IMR-90 (cell line): ENCODE measurements at places on chromosomes 13 and 19. TPM values are rescaled to one million over a fixed set of nuclear protein-coding genes. Genes with fewer than 3 reads are reported as not detected.

- no peak for DNase-seq
Observed at GRCh38 chr19:41239363-41239762, 20.3 kb downstream of the AXL start.

- DNase-seq = peak; percentile 88
Observed at GRCh38 chr13:37648609-37649008, 50.0 kb upstream of the POSTN start.

The MISP3 gene
- 0.68 and 0.86 TPM in 2 replicates for polyA plus RNA-seq

- DNase-seq = no peak
Observed at GRCh38 chr13:65623148-65623547, 1607.0 kb downstream of the PCDH9 start.

The LENG9 gene
- polyA plus RNA-seq = 0.69 and 0.94 TPM in 2 replicates

The C3 gene
- polyA plus RNA-seq = 0.36 and 0.53 TPM in 2 replicates

- DNase-seq = peak; percentile 20
Observed at GRCh38 chr19:45117167-45117594, 24.2 kb downstream of the PPP1R37 start.

The SERPINE3 gene
- not detected in 2 replicates for polyA plus RNA-seq

The TBXA2R gene
- 2.3 and 3.6 TPM in 2 replicates for polyA plus RNA-seq

The EDNRB gene
- polyA plus RNA-seq = 0.07 and 0.09 TPM in 2 replicates

The ERICH4 gene
- polyA plus RNA-seq = not detected in 2 replicates

The ZNF90 gene
- polyA plus RNA-seq = 0.38 and 0.49 TPM in 2 replicates

DNA sequence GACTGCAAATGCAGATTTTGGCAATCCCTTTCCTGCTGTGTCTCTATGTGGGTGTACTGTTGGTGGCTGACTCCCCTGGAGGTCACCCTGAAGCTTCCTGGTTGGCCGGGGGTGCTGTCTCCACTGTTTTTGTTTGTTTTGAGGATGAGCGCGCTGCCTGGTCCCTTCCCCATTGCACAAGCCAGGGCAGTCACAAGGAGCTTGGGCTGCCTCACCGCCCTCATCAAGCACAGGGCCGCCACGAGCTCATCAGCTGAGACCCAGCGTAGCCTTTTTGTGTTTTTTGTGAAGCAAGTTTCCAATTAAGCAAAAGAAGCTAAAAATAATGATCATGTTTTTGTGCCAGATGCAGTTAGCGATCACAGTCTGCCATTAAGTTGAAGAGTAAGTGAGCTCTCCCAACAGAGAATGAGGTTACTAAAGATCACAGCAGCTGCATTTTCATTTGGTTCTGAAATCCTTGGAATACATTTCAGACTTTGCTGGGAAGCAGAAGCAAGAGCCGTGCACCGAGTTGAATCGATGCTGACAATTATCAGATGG lies 57.8 kb downstream of the GGACT start:
- DNase-seq = peak; percentile 33

DNA sequence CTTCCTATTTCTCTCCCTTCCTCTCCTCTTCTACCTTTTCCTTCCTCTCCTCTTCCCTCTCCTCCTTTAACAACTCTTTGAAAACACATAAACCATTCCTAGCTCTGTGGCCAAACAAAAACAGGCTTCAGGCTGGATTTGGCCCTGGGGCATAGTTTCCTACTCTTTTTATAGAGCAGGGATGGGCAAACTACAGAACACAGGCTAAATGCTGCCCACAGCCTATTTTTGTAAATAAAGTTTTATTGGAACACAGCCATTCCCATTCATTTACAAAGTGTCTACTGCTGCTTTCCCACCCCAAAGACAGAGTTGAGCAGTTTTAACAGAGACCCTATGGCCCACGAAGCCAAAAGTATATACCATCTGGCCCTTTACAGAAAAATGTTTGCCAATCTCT lies 35.4 kb downstream of the LHFPL6 start:
- no peak for DNase-seq

DNA sequence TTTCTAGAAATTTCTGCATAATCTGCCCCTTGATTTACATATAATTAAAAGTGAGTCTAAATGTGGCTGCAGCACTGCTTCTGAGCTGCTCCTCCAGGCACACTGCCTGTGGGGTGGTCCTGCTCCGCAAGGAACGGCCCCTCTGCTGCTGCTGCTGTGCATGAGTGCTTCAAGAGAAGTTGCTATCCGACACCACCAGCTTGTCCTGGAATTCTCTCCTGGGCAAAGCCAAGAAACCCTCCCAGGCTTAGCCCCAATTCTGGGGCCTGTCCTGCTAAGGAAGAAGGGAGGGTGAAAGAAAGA lies 7.5 kb upstream of the PDCD5 start:
- DNase-seq = no peak

The APOC4 gene
- polyA plus RNA-seq = not detected in 2 replicates

- DNase-seq = no peak
Observed at GRCh38 chr19:18932216-18932841, 8.7 kb downstream of the HOMER3 start.

The ZNF729 gene
- not detected in 2 replicates for polyA plus RNA-seq

DNA sequence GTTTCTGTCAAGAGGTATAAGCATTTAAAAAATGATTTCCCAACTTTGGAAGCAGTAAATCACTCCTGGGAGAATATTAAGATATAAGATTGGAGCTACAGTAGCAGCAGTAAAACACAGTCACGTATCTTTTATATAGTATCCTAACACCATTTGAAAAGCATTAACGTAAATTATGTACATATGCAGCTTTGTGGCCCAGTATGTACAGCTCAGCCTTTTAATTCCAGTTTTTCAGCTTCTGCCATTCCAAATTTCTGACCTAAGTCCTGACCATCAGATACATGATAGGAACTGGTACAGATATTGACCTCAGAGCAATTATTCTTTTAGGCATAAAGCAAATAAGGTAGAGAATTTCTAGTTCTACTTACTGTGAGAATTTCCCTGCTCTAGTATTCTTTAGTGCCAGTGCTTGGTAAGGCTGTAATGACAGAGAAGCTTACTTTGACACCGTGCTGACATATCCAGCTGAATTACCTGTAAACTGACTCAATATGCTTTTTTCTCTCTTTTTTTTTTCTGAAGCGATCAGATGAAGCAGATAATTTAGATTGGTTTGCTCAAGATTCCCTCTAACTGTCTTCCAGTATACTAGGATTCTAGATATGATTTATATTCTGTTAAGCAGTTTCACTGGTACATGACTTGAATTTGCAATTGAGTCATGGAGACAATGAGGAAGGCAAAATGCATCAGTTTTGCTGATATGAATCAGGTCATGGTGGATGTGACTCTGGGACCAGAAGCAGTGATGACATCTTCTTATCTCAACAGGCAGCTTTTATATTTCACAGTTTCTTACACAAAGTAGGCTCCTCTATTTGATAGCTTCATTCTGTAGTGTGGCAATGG lies 703.6 kb downstream of the SLITRK6 start:
- no peak for DNase-seq

GRCh38 chr19:5154129-5154798 lies 185.4 kb downstream of the KDM4B start:
- DNase-seq = no peak

- DNase-seq = peak; percentile 49
Observed at GRCh38 chr19:16319481-16319880, 5.1 kb upstream of the KLF2 start.

DNA sequence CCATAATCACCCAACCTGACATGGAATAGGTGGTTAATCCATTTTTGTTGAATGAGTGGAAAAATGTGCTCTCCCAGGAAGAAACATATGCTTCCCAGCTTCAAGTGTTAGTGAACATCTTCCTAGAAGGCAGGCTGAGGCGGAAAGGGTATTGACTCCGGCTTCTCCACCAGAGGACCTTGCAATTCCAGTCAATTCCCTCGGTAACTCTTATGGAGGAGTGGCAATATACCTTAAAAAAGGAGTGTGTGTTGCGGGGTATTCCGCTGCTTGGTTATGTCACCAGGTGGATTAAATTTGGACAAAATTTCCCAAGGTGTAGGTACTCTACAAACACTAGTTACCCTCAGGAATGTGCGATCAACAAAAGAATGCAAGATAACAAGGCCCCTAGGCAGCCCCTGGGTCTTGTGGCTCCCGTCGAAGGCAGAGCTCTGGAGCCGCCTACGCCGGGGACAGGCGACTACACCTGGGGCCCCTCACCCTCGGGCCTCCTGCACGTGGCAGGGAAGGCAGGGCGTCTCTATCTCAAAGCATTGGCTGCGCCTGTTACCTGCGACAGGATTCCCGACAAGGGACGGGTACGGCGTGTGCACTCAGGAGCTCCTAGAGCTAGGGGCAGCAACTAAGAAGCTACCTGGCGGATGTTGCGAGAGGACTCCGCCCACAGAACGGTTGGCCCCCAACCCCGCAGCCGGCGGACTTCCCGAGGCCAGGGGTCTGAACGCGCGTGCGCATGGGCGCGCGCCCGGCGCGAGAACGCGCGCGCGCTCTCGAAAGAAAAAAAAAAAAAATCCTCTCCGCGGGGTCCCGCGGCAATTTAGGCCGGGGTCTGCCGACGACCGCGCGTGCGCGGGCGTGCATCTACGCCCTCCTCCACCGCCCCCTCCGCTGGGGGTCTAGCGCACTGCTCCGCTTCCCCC lies at the start of gene WDR87:
WDR87 (minus strand) TSS at position 649 of the 923 bp plus-strand sequence. CDS start 8,355 bp downstream, outside the sequence.
- DNase-seq = no peak

The GEMIN7 gene
- 52.8 and 53.0 TPM in 2 replicates for polyA plus RNA-seq

DNA sequence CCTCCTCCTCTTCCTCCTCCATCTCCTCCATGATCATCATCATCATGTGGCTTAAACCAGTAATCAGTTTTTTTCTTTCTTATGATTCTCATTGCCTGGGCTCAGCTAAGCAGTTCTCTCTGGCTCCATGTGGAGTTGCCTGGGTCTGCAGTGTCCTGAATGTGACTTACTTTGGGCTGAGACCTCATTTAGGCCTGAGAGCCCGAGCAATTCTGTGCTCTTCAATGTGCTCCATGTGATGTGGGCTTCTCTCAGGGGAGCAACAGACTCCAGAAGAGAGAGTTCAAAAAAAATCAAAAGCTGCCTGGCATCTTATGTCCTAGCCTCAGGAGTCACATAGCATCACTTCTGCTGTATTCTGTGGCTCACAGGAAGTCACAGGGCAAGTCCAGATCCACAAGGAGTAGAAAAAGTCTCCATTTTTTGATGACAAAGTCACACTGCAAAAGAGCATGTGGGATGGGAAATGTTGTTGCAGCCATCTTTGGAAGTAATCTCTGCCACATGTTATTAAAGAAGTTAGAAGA lies 128.7 kb downstream of the MAB21L1 start:
- no peak for DNase-seq

GRCh38 chr13:18212873-18213272 lies 968.8 kb downstream of the TUBA3C start:
- DNase-seq = peak; percentile 1

The SIGLEC11 gene
- not detected in 2 replicates for polyA plus RNA-seq

GRCh38 chr13:59691501-59692066 lies 472.1 kb downstream of the DIAPH3 start:
- DNase-seq = peak; percentile 56

The CGB2 gene
- polyA plus RNA-seq = not detected in 2 replicates

GRCh38 chr19:17314007-17314593 lies 4.7 kb downstream of the DDA1 start:
- DNase-seq = no peak

The PLVAP gene
- not detected in 2 replicates for polyA plus RNA-seq

The ZNF805 gene
- 2.4 and 3.0 TPM in 2 replicates for polyA plus RNA-seq

DNA sequence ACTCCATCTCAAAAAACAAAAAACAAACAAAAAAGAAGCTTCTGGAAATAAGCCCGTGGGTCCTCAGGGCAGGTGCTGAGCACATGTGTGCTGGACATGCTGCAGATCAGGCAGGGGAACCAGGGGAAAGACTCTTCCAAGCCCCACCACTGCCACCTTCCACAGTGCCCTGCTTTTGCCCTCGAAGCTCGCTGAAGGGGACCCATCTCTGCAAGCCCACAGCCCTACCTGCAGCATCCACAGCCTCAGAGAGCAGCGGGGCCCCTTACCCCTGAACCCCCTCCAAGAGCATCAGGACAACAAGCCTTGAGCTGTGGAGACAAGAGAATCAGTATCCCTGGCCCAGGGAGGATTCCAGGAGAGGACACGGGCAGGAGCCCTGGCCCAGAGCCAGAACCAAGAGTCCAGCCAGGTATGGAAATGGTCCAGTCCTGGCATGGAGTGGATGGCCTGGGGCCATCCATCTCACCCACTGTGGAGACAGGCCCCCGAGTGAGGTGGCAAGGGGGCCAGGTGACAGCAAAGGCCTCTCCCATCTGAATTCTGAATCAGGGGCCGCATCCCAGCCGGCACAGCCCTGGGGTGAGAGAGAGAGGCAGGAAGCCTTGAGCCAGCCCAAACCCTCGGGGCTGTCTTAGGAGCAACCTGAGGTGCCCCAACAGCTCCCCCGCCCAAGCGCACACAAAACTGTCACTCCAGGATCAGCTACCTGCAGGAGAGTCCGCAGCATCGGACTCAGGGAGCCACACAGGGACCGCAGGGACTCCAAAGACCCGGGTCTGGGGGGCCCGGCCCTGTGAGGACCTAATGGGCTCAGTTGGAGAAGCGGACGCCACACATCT lies 51.8 kb upstream of the TPM4 start:
- no peak for DNase-seq

The HS6ST3 gene
- polyA plus RNA-seq = not detected in 2 replicates

DNA sequence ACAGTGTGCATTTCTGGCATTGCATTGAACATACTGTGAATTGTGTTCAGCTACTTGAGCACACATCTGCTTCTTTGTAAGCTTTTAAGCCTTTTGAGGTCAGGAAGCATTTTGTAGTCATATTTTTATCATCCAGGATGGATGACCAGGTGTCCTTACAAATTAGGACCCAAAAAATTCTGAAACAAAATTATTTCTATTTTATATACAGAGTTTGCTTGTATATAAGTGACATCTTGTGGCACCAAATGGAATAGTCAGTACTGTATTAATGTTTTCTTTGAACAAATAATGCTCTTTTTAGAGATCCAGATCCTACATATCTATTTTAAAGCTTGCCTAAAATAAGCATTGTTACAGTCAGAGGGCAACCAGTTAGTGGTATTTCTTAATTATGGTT lies 9.5 kb upstream of the SUPT20H start:
- DNase-seq = peak; percentile 30

DNA sequence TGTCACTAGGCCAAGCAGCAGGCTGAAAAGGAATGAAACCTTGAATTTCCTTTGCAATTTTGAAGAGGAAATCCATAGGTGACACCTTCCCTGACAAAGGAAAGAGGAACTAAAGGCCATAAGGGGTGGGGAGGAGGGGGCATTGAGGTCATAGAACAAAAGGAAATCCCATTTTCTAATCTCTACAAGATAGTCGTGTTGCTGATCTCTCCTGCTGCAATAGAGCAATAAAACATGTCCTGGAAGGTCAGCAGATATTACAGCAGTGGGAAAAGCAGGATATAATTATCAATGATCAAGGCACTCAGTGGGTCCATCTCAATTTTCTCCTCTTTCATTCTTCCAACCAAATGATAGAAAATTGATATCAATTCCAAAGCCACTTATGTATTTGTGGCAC lies 20.3 kb upstream of the RAP2A start:
- DNase-seq = no peak

The ZNF284 gene
- polyA plus RNA-seq = 0.96 and 1.2 TPM in 2 replicates

DNA sequence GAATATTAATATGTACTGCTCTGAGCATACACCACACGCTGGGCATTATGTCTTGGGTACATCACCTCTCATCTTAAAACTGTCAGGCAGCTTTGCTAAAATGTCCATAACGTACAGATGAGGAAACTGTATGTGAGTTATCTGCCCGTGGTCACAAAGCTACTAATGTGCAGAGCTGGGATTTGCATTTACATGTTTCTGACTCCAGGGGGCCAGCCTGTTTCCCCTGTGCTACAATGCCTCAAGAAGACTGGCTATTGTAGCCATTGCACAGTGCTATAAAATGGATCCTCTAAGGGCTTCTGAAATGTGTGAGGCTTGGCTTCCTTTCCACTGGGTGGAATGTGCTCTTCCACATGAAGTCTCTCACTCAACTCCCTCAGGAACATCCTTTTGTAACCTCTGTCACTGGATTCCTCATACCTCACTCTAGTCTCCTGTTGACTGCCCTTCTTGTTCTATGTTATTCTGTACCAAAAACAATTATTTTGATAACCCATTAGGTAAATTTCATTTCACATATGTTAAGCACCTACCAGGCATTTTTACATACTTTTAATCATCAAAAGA lies 95.6 kb upstream of the HTR2A start:
- no peak for DNase-seq
